ENCODE measurements at places on chromosomes 3 and 15.

- no peaks in the 10 kb centered on the region for H3K27me3 ChIP-seq
- no peaks in the 10 kb centered on the region for H3K36me3 ChIP-seq
- H3K4me3 ChIP-seq = peak overlapping the region; percentile 88
- no peak for DNase-seq
- no peak overlapping the region for H3K27ac ChIP-seq
- no peaks in the 10 kb centered on the region for H3K4me1 ChIP-seq
These were observed 1.8 kb upstream of the STT3B start for GRCh38 chr3:31530960-31531335.

GRCh38 chr3:31917303-31918005, 63.6 kb downstream of the OSBPL10 start:
- H3K4me1 ChIP-seq = peaks cover 22% of the 10 kb centered on the region
- H3K27me3 ChIP-seq = no peaks in the 10 kb centered on the region
- H3K4me3 ChIP-seq = no peak overlapping the region
- H3K36me3 ChIP-seq = no peaks in the 10 kb centered on the region
- DNase-seq = no peak
- H3K27ac ChIP-seq = peak overlapping the region; percentile 65

- H3K27ac ChIP-seq = no peak overlapping the region
- H3K4me1 ChIP-seq = no peaks in the 10 kb centered on the region
- no peak for DNase-seq
- no peak overlapping the region for H3K4me3 ChIP-seq
These were observed 50.4 kb downstream of the MESD start for GRCh38 chr15:80939216-80939615.

GRCh38 chr3:129746629-129747028, 140.2 kb upstream of the PLXND1 start:
- no peak overlapping the region for H3K4me3 ChIP-seq
- no peaks in the 10 kb centered on the region for H3K4me1 ChIP-seq
- DNase-seq = no peak
- no peak overlapping the region for H3K27ac ChIP-seq

- no peaks in the 10 kb centered on the region for H3K36me3 ChIP-seq
- no peak overlapping the region for H3K4me3 ChIP-seq
- no peak overlapping the region for H3K27ac ChIP-seq
These were observed 132.7 kb downstream of the SLC25A26 start for GRCh38 chr3:66353530-66353929.

DNA sequence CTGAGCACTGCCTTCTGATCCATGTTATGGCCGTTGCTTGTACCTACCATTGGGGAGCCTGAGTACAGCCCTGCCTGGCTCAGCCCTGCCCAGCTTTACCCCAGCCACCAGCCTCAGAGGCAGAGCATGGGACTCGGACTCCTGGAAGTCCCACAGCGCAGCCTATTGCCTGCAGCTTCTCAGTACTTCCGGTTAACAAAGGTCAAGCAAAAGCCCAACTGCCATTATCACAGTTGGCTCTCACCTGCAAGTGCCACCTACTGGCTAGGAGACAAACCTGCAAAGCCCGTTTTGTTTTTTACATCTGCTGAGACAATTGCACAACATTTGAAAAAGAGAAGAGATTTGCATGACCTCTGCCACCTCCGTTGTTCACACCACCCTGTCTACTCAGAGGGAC, 1081.7 kb downstream of the NAALADL2 start:
- H3K36me3 ChIP-seq = no peaks in the 10 kb centered on the region
- 0 out of 2 replicates have a peak overlapping the region, but pooled peaks have one; percentile 4 for H3K27ac ChIP-seq
- H3K4me1 ChIP-seq = no peaks in the 10 kb centered on the region
- H3K4me3 ChIP-seq = no peak overlapping the region
- no peaks in the 10 kb centered on the region for H3K27me3 ChIP-seq

- DNase-seq = no peak
- H3K4me1 ChIP-seq = no peaks in the 10 kb centered on the region
- H3K27me3 ChIP-seq = no peaks in the 10 kb centered on the region
- no peak overlapping the region for H3K4me3 ChIP-seq
- H3K27ac ChIP-seq = no peak overlapping the region
These were observed 318.0 kb downstream of the GBE1 start for GRCh38 chr3:81443457-81443782.
